ENCODE measurements at places on chromosomes 7 and 10.

GRCh38 chr10:14926722-14927416 is 27.0 kb downstream of the DCLRE1C start:
- DNase-seq, result no peak

DNA sequence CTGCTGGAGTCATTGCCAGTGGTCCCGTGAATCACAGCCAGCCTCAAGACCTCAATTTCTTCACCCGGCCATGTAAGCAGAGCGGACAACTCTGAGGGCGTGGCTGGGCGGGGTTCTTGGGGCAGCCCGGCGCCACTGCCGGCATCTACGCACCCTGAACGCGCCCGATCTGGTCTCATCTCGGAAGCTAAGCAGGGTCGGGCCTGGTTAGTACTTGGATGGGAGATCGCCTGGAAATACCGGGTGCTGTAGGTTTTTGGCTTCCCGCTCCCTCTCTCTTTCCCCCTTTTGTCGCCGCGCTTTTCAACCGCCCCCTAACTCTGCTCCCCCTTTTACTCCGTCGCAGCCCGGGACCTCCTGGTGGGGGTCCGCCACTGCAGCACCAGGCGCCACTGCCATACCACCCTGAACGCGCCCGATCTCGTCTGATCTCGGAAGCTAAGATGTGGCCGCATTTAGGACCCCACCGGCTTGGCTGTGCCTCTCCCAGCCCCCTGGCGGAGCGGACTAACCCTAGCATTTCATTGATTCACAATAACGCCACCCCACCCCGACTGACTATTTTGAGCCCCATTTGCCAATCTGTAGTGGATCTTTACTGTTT is 25.3 kb downstream of the GARIN1A start:
- DNase-seq, result peak; percentile 57

GRCh38 chr10:34433241-34434076 is 381.6 kb downstream of the PARD3 start:
- DNase-seq, result peak; percentile 93

- peak; percentile 34 for DNase-seq
These were observed 179.8 kb upstream of the ASAH2 start for GRCh38 chr10:50431133-50431532.

DNA sequence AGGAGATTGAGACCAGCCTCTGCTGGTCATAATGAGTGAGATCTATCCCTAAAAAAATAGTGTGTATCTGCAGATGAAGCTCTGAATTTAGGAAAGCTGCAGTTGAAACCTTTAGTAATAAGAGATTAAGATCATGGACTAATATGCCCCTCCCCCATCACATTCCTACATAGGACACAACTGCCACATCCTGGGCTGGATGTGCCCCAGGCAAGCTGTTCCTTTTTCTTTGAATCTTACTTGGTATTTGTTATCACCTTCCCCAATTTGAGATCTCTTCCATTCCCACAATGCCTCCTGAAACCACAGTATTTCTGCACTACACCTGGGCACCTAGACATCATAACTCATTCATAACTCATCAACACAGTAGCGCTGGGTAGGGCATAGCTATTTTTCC is 74.1 kb downstream of the DOCK1 start:
- DNase-seq, result no peak

GRCh38 chr7:34107276-34107675 is 201.9 kb downstream of the BMPER start:
- peak; percentile 79 for DNase-seq

DNA sequence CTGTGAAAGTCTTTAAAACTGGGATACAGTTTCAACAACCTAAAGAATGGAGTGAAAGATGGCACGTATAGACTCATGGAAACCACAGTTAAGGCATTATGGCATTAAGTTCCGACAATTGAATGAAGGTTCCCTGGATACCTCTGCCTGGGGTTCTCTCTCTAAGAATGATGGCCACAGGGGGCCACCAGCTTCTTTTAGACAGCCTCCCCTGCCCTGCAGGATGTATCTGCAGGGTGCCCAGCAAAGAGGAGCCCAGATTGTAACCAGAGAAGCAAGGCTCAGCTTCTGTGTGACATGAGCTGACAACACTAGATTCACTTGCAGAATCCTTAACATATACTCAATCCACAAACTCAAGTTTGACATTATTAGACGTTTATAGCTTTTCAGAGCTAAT is 645.4 kb downstream of the PARD3 start:
- DNase-seq, result no peak

GRCh38 chr10:119541459-119542356 is 811 bp downstream of the RGS10 start:
- no peak for DNase-seq

- DNase-seq, result no peak
These were observed 4.4 kb downstream of the RASGEF1A start for GRCh38 chr10:43262397-43262901.

- no peak for DNase-seq
These were observed 257.9 kb upstream of the AKR1E2 start for GRCh38 chr10:4568086-4568485.

DNA sequence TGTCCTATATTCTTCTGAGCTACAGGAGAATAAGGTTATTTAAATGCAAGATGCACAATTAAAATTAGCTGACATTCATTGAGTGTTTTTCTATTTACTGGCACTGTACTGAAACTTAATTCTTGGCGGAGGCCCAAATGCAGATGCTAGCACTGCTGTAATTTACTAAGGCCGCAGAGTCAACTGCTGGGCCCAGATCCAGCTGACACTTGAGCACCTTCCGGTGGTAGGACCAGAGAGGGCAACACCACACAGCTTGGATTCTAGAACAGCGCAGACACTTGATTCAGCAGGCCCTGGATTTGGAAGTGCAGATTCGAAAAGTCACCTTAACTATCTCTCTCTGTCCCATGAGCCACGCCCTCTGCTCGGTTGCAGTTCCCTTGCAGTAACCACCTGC is 228.6 kb upstream of the TMEM72 start:
- DNase-seq, result no peak

DNA sequence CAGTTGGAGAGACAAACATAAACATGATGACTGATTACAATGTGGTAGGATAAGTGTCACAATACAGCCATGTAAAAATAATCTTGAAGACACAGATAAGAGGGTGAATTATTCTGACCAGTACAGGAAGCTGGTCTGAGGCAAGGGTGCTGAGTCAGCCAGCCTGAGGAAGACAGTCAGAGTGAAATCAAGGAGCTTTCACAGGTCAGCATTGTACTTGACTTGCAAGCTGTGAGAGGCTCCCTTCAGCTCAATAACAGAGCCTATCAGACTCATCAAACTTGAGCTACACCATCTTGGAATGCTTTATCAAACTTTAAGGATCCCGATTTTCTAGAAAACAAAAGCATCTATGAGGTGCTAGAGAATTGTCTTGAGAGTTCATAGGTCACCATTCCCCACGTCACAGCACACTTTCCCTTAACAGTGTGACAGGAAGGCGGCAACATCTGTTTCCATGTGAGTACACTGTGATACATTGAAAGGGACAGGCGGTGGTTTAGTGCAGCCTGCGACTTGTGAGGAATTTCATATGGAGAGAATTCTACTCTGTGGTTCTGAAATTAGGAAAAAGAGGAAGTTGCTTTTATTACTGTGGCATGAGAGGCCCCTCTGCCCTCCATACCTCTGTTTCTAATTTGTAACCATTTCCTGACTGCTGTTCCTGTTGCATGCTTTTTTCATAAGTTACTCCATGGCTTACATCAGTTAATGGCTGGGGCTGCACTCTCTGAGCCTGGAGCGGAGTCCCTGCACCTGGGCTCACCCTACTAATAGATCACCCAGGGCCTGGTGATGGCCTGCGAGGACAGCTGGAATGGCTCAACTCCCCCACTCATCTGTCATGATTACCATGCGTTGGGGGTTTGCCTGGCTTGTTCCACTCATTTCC is 417.1 kb downstream of the SUGCT start:
- peak; percentile 88 for DNase-seq

- no peak for DNase-seq
These were observed 246.2 kb upstream of the SEMA3C start for GRCh38 chr7:81165070-81165469.

DNA sequence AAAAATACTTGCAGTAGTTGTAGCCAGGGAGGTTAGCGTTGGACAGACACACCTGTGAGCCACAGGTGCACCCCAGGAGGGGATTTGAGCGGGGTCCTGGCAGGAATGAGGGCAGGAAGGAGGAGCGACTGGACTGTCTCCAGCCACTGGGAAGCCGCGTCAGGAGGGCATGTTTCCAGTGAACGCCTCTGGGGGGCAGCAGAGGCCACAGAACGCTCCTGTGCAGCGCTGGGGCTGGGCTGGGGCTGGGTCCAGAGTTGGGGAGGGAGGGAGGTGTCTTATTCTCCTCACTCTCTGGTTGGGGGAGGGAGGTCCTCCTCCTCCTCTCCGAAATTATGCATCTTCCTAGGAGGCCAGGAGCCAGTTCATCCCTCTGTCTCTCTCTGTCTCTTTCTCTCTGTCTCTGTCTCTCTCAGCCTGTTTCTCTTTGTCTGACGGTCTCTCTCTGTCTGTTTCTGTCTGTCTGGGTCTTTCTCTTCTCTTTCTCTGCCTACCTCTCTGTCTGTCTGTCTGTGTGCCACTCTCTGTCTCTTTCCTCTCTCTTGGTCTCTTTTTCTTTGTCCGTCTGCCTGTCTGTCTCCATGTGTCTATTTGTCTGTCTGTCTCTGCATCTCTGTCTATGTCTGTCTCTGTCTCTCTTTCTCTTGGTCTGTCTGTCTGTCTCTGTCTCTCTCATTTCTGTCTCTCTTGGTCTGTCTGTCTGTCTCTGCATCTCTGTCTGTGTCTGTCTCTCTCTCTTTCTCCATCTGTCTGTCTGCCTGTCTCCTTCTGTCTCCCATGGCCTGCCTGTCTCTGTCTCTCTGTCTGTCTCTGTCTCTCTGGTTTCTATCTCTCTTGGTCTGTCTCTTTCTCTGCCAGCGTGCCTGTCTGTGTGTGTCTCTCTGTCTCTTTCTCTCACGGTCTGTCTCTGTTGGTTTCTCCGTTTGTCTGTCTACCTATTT is 9.9 kb upstream of the PSMG3 start:
- DNase-seq, result peak; percentile 58

All from fibroblast of upper back skin (primary cell).